Mesenteric fat pad (tissue), 1 donor: ENCODE measurements at places on chromosomes 4 and X. TPM values are rescaled to one million over a fixed set of nuclear protein-coding genes. Genes with fewer than 3 reads are reported as not detected.
A peak's percentile ranks its signal among the peaks of the same experiment; 100 is the strongest.

Gene S100P
- total RNA-seq = 16.1 TPM

Gene GNRHR
- not detected for total RNA-seq

- no peak for DNase-seq
Observed at GRCh38 chr4:89249716-89250361, 57.8 kb downstream of the GPRIN3 start.

DNA sequence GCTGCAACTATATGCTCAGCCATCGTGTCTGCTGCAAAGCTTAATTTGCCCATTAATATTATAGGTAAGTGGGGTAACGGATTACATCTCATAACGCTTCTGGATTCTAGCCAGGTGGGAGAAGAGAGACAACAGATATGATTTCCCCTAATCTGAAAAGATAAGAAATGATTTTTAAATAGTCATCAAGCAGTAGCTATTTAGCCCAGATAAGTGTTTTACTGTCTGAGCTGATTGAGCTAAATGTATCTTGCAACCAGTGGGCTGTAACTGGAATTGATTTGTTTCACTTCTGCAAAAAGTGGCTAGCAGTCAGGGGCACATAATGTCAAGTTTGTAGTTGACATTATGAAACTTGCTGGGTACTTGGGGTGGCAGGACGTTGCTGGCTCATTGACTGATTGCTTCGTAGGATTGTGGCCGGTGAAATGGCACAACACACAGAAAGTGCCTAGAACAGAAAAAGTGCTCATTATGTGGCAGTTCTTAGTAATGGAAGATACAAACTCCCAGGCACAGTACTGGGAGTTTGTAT lies 18.5 kb downstream of the LAP3 start:
- no peak for DNase-seq

DNA sequence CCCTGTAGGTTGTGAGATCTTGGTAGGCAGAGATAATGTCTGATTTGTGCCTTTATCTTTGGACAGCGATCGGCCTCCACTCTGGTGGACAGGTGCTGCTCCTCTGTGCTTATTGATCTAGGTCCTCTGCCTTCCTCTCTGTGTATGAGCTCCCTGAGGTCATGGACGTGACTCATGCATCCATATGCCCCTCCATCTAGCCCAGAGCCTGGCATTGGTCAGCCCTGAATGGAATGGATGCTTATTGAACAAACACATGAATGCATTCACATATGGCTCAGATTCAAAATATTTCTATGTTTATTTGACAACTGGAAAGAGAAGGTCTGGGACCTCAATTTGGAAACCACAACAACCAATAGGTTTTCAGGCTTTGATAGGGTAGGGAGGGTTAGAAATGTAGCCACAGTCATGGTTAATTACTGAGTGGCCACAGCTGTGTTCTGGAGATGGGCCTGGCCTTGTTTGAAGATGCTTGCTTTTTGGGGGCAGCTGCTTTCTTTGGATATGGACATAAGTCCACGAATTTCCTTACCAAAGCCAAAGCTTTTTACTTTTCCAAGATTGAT lies 76.2 kb downstream of the SEL1L3 start:
- no peak for DNase-seq

GRCh38 chr4:24798036-24798610 lies 2.8 kb downstream of the SOD3 start:
- DNase-seq = no peak

- no peak for DNase-seq
Observed at GRCh38 chr4:156036496-156036895, 82.8 kb upstream of the CTSO start.

DNA sequence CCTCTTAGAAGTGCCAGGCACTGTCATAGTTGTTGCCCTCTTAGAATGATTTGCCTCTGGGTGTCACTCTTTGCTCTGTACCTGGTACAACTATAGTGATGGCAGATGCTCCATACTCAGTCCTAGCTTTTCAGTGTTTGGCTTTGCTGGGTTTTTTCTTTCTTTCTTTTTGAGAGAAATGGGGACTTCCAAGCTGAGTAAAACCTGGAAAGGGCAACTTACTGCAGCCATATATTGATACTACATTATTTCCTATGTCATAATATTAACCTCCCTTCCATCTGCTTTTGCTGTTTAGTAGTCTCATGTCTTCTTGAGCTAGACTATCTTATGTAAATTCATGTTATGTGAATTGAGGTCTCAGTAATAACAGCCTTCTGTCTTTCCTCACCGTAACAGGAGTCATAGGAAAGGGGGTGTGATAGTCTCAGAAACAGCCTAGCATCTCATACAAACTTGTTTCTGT lies 49.0 kb downstream of the NIPAL1 start:
- no peak for DNase-seq

- DNase-seq = peak; percentile 43
Observed at GRCh38 chr4:8547108-8547911, 32.9 kb upstream of the GPR78 start.

GRCh38 chrX:14032406-14032805 lies 2.7 kb upstream of the GEMIN8 start:
- no peak for DNase-seq

- no peak for DNase-seq
Observed at GRCh38 chr4:34619531-34620162, 1624.7 kb downstream of the ARAP2 start.

DNA sequence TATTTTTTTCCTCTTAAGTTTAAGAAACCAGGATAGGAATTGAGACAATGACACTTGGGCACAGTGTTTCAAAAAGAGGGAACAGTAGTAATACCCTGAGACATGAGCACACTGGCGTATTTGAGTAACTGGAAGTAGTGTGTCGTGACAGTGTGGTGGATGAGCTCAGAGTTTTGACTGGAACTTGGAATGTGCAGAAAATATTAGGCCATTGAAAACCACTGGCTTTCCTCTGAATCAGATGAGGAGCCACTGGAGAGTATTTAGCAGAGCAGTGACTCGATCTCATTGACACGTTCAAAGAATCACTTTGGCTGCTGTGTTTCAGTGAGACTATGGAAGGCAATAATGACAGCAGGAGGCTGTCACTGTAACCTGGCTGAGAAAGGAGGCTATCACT lies 1531.2 kb downstream of the STIM2 start:
- DNase-seq = no peak
